Activated CD8-positive, alpha-beta memory T cell treated with anti-CD3 and anti-CD28 coated beads, Interleukin-2, amount 50 U/mL, for 4 hours (primary cell): ENCODE measurements at places on chromosomes 4 and X.

GRCh38 chr4:112592717-112593116 lies 44.0 kb downstream of the ZGRF1 start:
- no peak for DNase-seq

GRCh38 chr4:123954220-123954619 lies 557.6 kb downstream of the SPRY1 start:
- DNase-seq: no peak

- no peak for DNase-seq
Observed at GRCh38 chr4:101122019-101122418, 225.3 kb downstream of the PPP3CA start.

GRCh38 chrX:30613721-30614120 lies 36.2 kb upstream of the TASL start:
- DNase-seq: no peak

- no peak for DNase-seq
Observed at GRCh38 chrX:118286066-118286762, 59.7 kb upstream of the WDR44 start.

DNA sequence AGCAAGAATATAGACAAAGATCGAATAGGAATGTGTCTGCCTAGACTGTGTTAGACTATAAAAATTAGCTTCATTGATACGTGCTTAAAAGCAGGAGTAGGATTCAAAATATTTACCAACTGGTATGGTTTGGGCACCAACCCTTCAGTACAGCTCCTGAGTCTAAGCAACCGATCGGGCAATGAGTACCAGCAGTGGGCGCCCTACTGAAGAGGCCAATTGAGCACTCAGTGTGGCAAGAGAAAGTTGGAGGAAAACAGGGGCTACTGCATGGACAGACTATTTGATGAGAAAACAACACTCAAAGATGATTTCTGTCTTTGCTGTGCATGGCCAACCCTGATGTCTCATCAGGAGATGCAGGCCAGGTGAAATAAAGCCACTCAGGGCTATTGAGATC lies 176.0 kb upstream of the NWD2 start:
- DNase-seq: no peak

DNA sequence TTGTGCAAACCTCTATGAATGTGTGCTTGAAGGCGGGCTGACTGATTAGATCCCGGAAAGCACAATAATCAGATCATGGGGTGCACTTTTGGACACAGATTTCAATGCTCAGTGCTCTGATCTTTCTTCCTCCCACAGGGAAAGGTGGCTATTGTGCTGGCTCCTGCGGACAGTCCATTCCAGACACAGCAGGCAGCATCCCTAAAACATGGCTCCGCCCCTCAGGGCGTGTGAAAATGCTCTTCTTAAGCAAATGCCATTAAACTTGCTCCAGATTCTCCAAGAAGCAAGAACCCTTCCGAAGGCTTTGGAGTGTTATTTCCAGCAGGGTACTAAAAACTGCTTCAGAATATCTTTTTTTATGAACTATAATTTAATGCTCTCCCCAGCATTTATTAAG lies 100.0 kb downstream of the SLC2A9 start:
- DNase-seq: no peak
